ENCODE measurements at places on chromosomes 6 and 20. TPM values are rescaled to one million over a fixed set of nuclear protein-coding genes. Genes with fewer than 3 reads are reported as not detected.
A peak's percentile ranks its signal among the peaks of the same experiment; 100 is the strongest.

GRCh38 chr6:50836231-50836630, 17.6 kb downstream of the TFAP2B start:
- H3K27ac ChIP-seq = no peak overlapping the region
- 0 out of 2 replicates have a peak, but pooled peaks cover 5% of the 10 kb centered on the region for H3K4me1 ChIP-seq
- H3K36me3 ChIP-seq = no peaks in the 10 kb centered on the region
- H3K27me3 ChIP-seq = peaks cover 97% of the 10 kb centered on the region
- DNase-seq = no peak

- DNase-seq = peak; percentile 34
- no peak overlapping the region for H3K4me3 ChIP-seq
- no peaks in the 10 kb centered on the region for H3K36me3 ChIP-seq
- no peaks in the 10 kb centered on the region for H3K4me1 ChIP-seq
These were observed 174.1 kb downstream of the DOK5 start for GRCh38 chr20:54649511-54649962.

GRCh38 chr6:76708641-76709331, 636.3 kb upstream of the IMPG1 start:
- H3K4me3 ChIP-seq = no peak overlapping the region
- H3K27ac ChIP-seq = no peak overlapping the region
- no peaks in the 10 kb centered on the region for H3K27me3 ChIP-seq
- no peaks in the 10 kb centered on the region for H3K36me3 ChIP-seq
- no peaks in the 10 kb centered on the region for H3K4me1 ChIP-seq

DNA sequence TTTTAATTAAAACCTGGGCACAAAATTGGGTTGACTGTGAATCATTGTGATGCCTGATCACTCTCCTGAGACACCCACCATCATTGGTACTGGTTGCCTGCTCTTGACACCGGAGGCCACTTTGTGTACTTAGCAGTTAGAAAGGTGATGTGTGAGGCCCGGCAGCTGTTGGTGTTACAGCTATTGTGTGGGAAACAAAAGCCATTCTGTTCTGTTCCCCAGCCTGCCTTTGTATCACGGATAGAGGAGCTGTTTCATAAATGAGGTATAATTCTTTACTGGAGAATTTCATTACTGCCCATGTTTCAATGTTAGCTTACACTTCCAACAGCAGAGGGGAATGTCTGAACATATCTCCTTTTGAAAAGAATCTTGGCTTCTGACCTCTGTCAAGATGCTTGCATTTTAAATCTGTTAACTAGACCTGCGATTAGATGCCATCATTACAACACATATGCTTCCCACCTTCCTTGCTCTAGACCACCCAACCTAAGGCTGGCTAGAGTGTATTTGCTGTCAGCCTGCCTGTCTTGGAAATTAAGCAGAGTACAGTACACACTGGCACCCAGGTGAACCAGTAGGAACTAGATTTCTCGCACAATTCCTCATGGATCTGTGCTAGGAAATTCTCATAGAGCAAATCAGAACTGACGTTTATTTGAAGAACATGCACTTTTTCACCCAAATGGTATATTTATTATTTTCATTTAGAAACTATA, 142.4 kb upstream of the INSM1 start:
- no peaks in the 10 kb centered on the region for H3K4me1 ChIP-seq
- H3K4me3 ChIP-seq = no peak overlapping the region
- H3K27ac ChIP-seq = no peak overlapping the region
- no peak for DNase-seq
- H3K27me3 ChIP-seq = no peaks in the 10 kb centered on the region
- no peaks in the 10 kb centered on the region for H3K36me3 ChIP-seq

GRCh38 chr6:138620630-138621029, 121.3 kb upstream of the NHSL1 start:
- H3K27me3 ChIP-seq = no peaks in the 10 kb centered on the region
- H3K36me3 ChIP-seq = no peaks in the 10 kb centered on the region
- no peak for DNase-seq
- no peaks in the 10 kb centered on the region for H3K4me1 ChIP-seq
- H3K27ac ChIP-seq = no peak overlapping the region

GRCh38 chr6:34229877-34230276, 6.8 kb upstream of the HMGA1 start:
- H3K27me3 ChIP-seq = no peaks in the 10 kb centered on the region
- H3K4me1 ChIP-seq = peaks cover 10% of the 10 kb centered on the region
- H3K36me3 ChIP-seq = no peaks in the 10 kb centered on the region
- H3K27ac ChIP-seq = no peak overlapping the region

- no peak overlapping the region for H3K4me3 ChIP-seq
- H3K27ac ChIP-seq = no peak overlapping the region
- H3K36me3 ChIP-seq = no peaks in the 10 kb centered on the region
- DNase-seq = no peak
These were observed 56.3 kb upstream of the ATXN1 start for GRCh38 chr6:16817594-16817993.

DNA sequence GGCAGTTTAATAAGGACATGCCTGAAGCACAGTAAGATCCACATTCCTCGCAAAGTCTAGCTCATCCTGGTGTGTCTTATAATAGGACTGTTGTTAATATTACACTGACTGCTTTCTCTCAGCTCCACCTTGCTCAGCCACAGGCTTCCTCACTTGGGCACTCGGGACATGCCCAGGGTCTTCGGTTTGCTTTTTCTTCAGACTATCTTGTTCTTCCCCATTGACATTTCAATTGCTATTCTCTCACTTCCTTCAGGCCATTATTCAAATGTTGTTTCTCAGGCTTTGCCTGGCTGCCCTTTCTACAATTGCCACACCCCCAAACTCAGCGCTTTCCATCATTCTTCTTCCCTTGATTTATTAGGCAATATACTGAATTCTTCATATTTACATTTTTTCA, 274.8 kb upstream of the RGS17 start:
- H3K4me3 ChIP-seq = no peak overlapping the region
- no peaks in the 10 kb centered on the region for H3K4me1 ChIP-seq
- no peak overlapping the region for H3K27ac ChIP-seq
- H3K36me3 ChIP-seq = no peaks in the 10 kb centered on the region
- DNase-seq = no peak
- no peaks in the 10 kb centered on the region for H3K27me3 ChIP-seq

The PCSK2 gene
- 1.9 TPM for total RNA-seq

The XKR7 gene
- total RNA-seq = 1.8 TPM

The BANF2 gene
- not detected for total RNA-seq

The SLC22A23 gene
- 38.4 TPM for total RNA-seq

The PAX1 gene
- total RNA-seq = not detected

The CLPSL1 gene
- total RNA-seq = not detected
